Lung (tissue), 17 donors: ENCODE measurements at places on chromosomes 13 and 19. TPM values are rescaled to one million over a fixed set of nuclear protein-coding genes. Genes with fewer than 3 reads are reported as not detected.

Gene ZNF99
- 0.31 TPM for total RNA-seq

Gene CBY2
- not detected for total RNA-seq

Gene C5AR1
- total RNA-seq: 81.2 TPM

Gene C19orf47
- 9.8 TPM for total RNA-seq

Gene NOTCH3
- total RNA-seq: 81.7 TPM

Gene VSTM2B
- not detected for total RNA-seq

Gene PSG11
- total RNA-seq: not detected

Gene TEX101
- not detected for total RNA-seq

Gene LYPD3
- total RNA-seq: 0.28 TPM

Gene PLA2G4C
- 6.4 TPM for total RNA-seq

Gene DAZAP1
- 125 TPM for total RNA-seq

Gene LILRA2
- 13.6 TPM for total RNA-seq

Gene CDX2
- not detected for total RNA-seq

Gene TLE6
- total RNA-seq: 6.3 TPM

Gene PALM
- total RNA-seq: 45.7 TPM

Gene FAM83E
- 22.2 TPM for total RNA-seq
